ENCODE measurements at places on chromosomes 2 and 18. TPM values are rescaled to one million over a fixed set of nuclear protein-coding genes. Genes with fewer than 3 reads are reported as not detected.
A peak's percentile ranks its signal among the peaks of the same experiment; 100 is the strongest.

Gene SFTPB
- not detected for polyA plus RNA-seq

GRCh38 chr2:16290311-16291020, 350.1 kb downstream of the MYCN start:
- H3K4me1 ChIP-seq, result no peaks in the 10 kb centered on the region
- H3K4me3 ChIP-seq, result no peak overlapping the region
- H3K27me3 ChIP-seq, result no peaks in the 10 kb centered on the region
- no peaks in the 10 kb centered on the region for H3K36me3 ChIP-seq
- no peak for DNase-seq

GRCh38 chr2:120764492-120764891, 28.8 kb downstream of the GLI2 start:
- DNase-seq, result no peak
- no peaks in the 10 kb centered on the region for H3K27me3 ChIP-seq
- H3K4me1 ChIP-seq, result no peaks in the 10 kb centered on the region
- H3K4me3 ChIP-seq, result no peak overlapping the region
- no peaks in the 10 kb centered on the region for H3K36me3 ChIP-seq

Gene RALB
- 96.5 TPM for polyA plus RNA-seq

Gene COLEC11
- not detected for polyA plus RNA-seq

Gene RESP18
- not detected for polyA plus RNA-seq

Gene CCL20
- polyA plus RNA-seq, result not detected

GRCh38 chr2:158013891-158014290, 87.8 kb upstream of the UPP2 start:
- H3K27me3 ChIP-seq, result peaks cover 4% of the 10 kb centered on the region
- H3K4me1 ChIP-seq, result no peaks in the 10 kb centered on the region
- no peak for DNase-seq
- no peak overlapping the region for H3K4me3 ChIP-seq

- H3K4me1 ChIP-seq, result no peaks in the 10 kb centered on the region
- no peak for DNase-seq
- H3K27ac ChIP-seq, result no peak overlapping the region
- H3K4me3 ChIP-seq, result no peak overlapping the region
- no peaks in the 10 kb centered on the region for H3K36me3 ChIP-seq
- peaks cover 14% of the 10 kb centered on the region for H3K27me3 ChIP-seq
These were observed 125.8 kb downstream of the MEIS1 start for GRCh38 chr2:66560683-66561082.

- H3K27ac ChIP-seq, result no peak overlapping the region
- H3K36me3 ChIP-seq, result no peaks in the 10 kb centered on the region
- no peaks in the 10 kb centered on the region for H3K27me3 ChIP-seq
- no peak for DNase-seq
- peaks cover 11% of the 10 kb centered on the region for H3K4me1 ChIP-seq
These were observed 28.0 kb upstream of the PMAIP1 start for GRCh38 chr18:59871711-59872362.

- no peak overlapping the region for H3K4me3 ChIP-seq
- peak; percentile 9 for DNase-seq
- peaks cover 4% of the 10 kb centered on the region for H3K4me1 ChIP-seq
- H3K27me3 ChIP-seq, result peaks cover 63% of the 10 kb centered on the region
- no peaks in the 10 kb centered on the region for H3K36me3 ChIP-seq
- H3K27ac ChIP-seq, result no peak overlapping the region
These were observed 7.7 kb upstream of the COL6A3 start for GRCh38 chr2:237421542-237422116.

Gene UGT1A4
- not detected for polyA plus RNA-seq

Gene LYG1
- polyA plus RNA-seq, result not detected

- DNase-seq, result no peak
- H3K36me3 ChIP-seq, result peaks cover 34% of the 10 kb centered on the region
- H3K4me1 ChIP-seq, result peaks cover 39% of the 10 kb centered on the region
- H3K27ac ChIP-seq, result no peak overlapping the region
- no peak overlapping the region for H3K4me3 ChIP-seq
- H3K27me3 ChIP-seq, result no peaks in the 10 kb centered on the region
These were observed 25.5 kb downstream of the PIAS2 start for GRCh38 chr18:46891742-46892214.

Measured in naive B cell (primary cell).